Activated CD8-positive, alpha-beta memory T cell treated with anti-CD3 and anti-CD28 coated beads, Interleukin-2, amount 50 U/mL, for 4 hours (primary cell): ENCODE measurements at places on chromosomes 7 and 10.
A peak's percentile ranks its signal among the peaks of the same experiment; 100 is the strongest.

DNA sequence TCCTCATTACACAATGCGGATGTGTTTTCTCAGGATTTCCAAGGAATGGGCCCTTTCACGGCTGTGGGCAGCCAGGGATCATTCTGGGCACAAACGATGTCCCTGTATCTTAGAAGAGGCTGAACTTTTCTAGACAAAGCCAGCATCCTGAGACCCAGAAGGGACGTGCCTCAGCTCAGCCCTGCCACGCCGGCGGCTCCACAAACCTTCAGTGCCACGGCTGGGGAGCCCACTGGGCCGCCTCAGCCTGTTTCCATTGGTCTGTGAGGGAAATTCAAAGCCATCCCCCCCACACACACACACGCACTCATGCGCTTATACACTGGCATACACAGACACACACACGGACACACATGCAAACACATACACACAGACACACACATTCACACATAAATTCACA is 344.9 kb upstream of the MKI67 start:
- DNase-seq = no peak

GRCh38 chr7:17773289-17773626 is 167.0 kb downstream of the SNX13 start:
- no peak for DNase-seq

DNA sequence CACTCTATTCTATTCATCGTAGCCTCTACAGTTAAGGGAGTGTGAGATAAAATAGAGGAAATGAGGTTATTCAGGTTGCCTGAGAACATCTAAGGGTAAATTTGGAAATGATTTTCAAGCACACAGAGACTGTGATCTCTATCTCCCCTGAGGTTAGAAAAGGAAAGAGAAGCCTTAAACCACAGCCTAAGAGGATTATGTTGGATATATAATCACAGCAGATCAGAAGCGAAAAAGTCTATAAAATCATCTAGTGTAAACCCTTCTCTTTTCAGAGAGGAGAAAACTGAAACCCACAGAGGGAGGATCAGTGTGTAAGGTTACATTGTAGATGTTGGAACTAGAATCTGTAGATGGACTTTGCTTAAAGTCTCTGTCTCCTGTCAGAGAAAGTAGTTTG is 90.6 kb upstream of the SEMA3E start:
- no peak for DNase-seq

- no peak for DNase-seq
Observed at GRCh38 chr10:77007834-77008233, 629.8 kb downstream of the KCNMA1 start.

GRCh38 chr10:30017556-30017955 is 41.8 kb downstream of the JCAD start:
- no peak for DNase-seq

DNA sequence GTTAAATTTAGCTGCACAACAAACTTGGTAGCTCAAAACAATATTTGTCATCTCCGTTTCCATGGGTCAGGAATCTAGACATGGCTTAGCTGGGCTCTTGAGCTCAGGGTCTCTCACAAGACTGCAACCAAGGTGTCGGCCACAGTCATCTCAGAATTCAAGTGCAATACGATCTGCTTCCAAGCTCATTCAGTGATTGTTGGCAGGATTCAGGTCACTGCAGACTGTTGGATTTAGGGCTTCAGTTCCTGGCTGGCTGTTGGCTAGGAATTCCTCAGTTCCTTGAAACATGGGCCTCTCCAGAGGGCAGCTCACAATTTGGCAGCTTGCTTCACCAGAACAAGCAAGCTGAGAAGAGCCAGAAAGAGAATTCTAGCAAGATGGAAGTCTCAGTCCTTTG is 17.5 kb upstream of the CHST3 start:
- DNase-seq = no peak

GRCh38 chr10:72285972-72286521 is 12.3 kb downstream of the DDIT4 start:
- DNase-seq = no peak

- DNase-seq = no peak
Observed at GRCh38 chr10:29151005-29151404, 137.9 kb upstream of the LYZL1 start.

DNA sequence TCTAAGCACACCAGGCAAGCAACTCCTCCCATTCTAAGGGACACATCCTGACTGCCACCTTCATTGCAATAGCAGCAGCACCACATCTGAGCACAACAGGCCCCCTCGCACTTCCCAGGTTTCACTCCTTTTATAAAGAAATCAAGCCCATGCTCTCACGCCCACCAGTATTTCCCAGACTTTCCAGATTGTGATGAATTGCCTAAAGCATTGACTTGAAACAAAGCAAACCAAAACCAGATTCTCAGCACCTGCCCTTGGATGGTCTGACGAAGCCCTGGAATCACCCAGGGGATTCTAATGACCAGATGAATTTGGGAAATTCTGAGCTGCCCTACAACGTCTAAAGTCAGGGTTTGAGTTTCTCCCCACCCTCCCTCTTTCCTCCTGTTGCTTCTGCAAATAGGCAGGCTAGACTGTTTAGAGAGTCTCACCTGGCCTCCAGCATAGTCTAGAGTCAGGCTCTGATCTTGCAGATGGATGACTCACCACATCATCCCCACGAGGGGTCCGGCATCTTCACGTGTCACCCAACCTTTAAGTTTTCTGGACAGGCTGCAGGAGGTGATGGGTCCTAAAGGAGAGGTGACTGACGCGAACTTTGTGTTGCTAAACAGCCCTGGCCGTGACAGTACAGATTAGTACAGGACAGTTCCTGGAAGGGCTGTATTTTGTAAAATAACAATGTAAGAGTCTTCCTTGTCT is 198.0 kb downstream of the SKIDA1 start:
- no peak for DNase-seq

DNA sequence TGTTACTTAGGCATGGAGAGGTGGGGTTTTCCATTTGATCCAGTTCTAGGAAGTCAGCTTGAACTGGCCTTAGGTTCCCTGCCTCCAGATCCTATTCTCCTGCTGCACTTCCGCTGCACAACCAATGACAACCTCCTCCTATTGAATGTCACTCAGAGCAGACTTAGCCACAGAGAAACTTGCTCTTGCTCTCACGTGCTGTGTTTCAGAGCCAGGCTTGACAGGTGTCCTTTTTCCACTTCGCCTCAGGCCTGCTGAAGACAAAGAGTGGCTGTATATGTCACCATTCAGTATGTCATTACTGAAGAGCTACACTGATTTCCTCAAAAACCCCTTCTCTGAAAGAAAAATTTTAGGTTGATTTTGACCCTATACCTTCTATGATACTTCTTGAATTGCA is 115.4 kb upstream of the ETV1 start:
- DNase-seq = no peak

DNA sequence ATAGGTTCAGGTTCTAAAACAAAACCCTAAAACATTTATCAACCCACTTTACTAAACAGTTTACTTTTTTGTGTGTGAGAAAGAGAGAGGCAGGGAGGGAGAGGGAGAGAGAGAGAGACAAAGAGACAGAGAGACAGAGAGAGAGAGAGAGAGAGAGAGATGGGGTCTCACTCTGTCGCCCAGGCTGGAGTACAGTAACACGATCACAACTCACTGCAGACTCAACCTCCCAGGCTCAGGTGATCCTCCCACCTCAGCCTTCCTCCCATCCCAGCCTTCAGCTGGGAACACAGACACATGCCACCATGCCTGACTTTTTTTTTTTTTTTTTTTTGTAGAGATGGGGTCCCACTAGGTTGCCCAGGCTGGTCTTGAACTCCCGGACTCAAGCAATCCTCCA is 52.9 kb downstream of the PARD3 start:
- DNase-seq = no peak

GRCh38 chr7:108147031-108147563 is 16.9 kb upstream of the LAMB4 start:
- no peak for DNase-seq

GRCh38 chr10:80468002-80468401 is 13.9 kb downstream of the TSPAN14 start:
- DNase-seq = peak; percentile 81

GRCh38 chr7:22351329-22351692 is 5.6 kb downstream of the RAPGEF5 start:
- no peak for DNase-seq

DNA sequence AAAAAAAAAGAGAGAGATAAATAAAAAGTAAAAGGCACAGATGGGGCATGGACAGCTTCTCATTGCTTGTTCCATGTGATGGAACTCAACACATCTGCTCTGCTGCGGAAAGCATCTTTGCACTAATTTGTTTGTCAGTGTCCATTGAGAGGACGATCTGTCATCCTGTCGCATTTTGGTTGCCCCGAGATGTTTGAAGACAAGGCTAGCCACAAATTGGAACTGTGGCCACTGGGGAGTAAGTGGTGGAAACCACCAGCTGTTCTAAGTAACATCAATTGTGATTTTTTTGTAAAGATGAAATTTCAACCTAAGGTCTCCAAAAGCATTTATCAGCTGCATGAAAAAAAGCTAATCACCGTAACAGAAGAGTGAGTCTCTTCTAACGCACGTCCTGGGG is 312.7 kb downstream of the ADARB2 start:
- no peak for DNase-seq

DNA sequence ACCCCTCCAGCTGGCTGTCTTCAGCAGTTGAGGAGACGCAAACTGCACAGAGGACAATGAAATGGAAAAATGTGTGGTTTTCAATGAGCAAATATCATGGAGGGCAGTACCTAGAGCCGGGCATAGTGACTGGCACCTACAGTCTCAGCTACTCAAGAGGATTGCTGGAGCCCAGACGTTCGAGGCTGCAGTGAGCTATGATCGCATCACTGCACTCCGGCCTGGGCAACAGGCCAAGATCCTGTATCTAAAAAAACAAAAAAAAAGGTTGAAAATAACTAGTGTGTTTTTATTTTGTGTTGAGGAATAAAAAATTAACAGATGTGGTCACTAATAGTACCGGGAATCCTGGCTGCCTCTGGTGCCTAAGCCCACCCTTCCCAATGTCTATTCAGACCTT is 345.5 kb downstream of the GALNT17 start:
- DNase-seq = no peak

- DNase-seq = no peak
Observed at GRCh38 chr10:102988404-102989314, 70.6 kb downstream of the CNNM2 start.

DNA sequence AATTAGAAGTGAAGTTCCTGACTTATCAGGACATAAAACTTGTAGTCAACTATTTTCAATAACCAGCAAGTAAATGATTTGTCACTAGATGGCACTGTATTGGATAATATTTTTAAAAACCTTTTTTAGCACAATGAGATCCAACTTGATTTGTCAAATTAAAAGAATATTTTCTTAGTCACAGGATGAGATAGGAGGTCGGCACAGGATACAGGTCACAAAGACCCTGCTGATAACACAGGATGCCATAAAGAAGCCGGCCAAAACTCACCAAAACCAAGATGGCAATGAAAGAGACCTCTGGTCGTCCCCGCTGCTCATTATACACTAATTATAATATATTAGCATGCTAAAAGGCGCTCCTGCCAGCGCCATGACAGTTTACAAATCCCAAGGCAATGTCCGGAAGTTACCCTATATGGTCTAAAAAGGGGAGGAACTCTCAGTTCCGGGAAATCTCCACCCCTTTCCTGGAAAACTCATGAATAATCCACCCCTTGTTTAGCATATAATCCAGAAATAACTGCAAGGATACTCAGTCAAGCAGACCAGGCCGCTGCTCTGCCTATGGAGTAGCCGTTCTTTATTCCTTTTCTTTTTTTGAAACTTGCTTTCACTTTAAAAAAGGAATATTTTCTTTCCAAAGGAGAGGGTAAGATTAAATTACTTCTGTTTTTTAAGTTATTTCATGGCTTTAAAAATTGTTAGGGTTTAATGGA is 255.7 kb upstream of the MKLN1 start:
- DNase-seq = no peak

DNA sequence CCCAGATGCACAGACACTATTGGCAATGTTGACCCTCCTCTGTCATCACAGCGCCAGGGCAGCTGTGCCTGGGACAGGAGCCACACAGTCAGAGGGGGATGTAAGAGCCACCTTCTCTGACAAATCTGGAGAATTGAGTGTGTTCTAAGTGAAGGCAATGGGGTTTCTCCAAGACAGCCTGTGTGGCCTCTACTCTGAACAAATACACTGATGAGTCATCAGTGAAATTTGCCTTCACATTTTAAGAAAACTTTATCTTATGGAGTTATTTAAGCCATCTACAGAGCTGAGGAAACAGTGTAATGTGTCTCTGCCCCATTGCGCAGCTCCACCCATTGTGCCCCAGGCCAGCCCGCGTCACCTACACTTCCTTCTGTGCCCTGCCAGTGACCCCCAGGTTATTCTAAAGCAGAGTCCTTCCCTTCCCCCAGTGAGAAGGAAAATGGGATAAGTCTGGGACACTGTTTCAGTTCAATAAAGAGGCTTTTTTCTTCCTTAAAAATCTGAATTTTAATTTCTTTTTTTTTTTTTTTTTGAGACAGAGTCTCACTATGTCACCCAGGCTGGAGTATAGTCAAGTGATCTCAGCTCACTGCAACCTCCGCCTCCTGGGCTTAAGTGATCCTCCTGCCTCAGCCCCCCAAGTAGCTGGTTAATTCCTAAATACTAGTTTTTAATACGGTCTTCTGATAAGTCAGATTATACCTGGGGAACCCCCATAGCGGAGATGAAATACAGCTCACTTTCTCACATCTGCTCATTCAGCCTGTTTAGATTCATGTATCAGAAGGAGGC is 21.8 kb downstream of the AKR1E2 start:
- no peak for DNase-seq

GRCh38 chr10:86347856-86348255 is 18.7 kb downstream of the GRID1 start:
- no peak for DNase-seq

GRCh38 chr10:21649454-21649872 is 115.4 kb downstream of the MLLT10 start:
- no peak for DNase-seq

GRCh38 chr10:112122827-112123226 is 60.7 kb downstream of the GPAM start:
- no peak for DNase-seq

DNA sequence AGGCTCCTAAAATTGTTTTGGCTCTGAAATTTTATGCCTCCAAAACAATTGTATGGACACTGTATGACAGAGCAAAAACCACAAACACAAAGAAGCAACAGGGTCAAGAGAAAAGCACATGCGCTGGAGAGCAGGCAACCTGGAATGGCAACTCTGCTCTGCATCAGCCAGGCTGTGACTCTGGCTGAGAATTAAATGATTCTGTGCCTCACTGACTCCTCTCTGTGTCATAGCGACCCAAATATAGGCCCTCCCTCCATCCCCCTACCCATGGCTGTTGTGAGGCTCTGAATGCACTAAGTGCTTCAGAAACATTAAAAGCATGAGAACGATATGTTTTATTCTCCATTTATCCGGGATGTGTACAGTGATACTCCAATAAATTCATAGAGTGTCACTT is 24.9 kb upstream of the NEBL start:
- DNase-seq = no peak

DNA sequence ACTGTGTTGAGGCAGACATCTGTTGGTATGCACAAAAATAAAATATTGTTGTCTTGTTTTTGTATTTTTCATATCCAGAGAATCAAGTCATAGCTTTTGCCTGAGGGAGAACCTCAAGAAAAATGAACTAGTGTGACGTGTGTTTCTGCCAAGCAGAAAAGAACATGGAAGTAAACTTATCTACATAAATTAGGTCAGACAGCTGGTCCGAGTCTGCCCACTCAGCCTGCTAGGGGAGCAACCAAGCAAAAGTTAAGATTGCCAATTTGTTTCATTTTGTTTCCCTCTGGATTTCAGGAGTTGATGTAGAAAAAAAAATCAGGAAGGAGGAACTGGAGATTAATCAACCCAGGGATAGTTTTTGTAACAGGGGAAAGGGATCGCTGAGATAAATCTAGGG is 572.4 kb upstream of the LRRTM3 start:
- no peak for DNase-seq
